ENCODE measurements at places on chromosomes 1 and 21. TPM values are rescaled to one million over a fixed set of nuclear protein-coding genes. Genes with fewer than 3 reads are reported as not detected.

Gene C1orf87
- total RNA-seq = not detected

DNA sequence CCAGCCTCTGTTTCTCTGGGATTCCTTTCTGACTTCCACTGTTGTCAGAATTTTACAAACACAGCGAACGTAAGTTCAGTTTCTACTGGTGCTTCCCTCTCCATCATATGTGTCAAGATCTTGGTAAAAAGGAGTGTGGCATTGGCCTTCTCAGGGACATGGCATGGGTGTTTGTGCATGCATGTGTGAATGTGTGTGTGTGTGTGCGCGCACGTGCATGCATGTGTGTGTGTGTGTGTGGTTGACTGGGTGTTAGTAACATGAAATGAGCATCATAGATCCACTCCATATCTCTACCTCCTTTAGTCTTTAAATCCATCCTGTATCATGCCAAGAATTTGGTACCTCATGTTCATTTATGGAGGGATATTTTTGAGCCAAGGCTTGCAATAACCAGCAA is 411.3 kb downstream of the NPHP4 start:
- no peak for DNase-seq

DNA sequence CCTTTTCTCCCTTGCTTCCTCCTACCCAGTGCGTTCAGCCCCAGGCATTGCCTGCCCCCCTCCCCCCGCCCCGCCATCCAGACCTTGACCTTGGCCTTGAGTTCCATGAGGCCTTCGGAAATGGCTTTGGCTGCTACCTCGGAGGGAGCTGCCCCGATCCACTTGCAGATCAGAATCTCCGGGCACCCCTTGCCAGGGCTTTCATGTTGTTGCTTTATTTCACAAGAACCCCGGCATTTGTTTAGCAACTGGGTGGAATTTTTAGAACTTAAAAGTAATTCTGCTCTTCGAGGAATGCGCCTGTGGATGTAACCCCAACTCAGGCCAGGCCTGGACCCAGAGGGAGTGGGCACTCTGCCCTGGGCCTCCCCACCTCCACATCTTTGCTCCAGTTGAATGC is 154.1 kb upstream of the TMEM51 start:
- DNase-seq = no peak

- DNase-seq = peak; percentile 50
Observed at GRCh38 chr21:42366292-42367010, at the start of gene TFF1. TSS of gene TFF1 (minus strand) at chr21:42366535. CDS start at chr21:42366495, 40 bp downstream.

- no peak for DNase-seq
Observed at GRCh38 chr1:30842697-30843354, 65.7 kb downstream of the SDC3 start.

DNA sequence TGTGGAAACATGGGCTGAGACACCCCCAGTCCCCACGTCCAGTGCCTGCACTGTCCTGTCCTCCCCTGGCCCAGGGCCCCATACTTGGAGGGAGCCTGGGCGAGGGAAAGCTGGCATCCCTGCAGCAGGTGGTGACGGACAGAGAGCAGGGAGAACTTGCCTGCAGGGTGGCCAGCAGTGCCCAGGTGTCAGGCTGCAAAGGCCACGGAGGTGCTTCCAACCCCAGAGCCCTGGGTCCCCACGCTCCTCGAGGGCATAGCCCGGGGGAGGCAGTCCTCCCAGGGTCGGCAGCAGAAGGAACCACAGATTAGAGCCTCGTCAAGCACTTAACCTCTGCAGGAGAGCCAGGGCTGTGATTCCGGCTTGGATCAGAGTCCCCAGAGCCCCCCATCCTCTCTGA is 77.5 kb downstream of the ARHGEF16 start:
- DNase-seq = no peak

- no peak for DNase-seq
Observed at GRCh38 chr1:24779689-24780464, 34.6 kb downstream of the CLIC4 start.

GRCh38 chr1:9900142-9901043 is 9.7 kb downstream of the CTNNBIP1 start:
- no peak for DNase-seq

DNA sequence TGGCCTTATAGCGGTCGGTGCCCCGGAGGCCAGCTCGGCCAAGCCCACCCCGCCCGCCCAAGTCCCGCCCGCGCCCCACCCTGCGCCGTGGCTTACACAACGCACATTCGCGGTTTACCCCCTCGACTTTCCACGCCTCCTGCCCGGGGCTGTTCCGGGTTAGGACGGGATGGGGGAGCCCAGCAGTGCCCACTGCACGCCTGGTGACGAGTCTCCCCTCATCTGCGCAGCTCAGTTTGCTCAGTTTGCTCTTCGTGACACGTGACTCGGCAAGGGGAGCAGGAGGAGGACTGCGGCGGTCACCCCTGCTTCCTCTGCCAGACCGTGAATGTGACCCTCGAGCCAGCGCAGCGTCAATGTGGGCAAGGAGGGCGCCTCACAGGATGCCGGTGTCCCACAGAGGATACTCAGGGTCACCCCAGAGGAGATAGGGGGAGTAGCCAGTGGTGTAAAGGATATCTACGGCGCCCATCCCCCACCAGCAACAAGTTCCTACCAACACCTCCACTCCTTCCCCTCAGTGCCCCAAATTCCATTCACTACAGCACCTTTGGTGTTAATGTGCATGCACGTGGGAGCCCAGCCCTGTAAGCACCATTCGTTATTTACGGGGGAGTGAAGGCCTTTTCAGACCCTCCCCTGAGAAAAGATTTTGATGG is 350 bp upstream of the S100A6 start:
- peak; percentile 94 for DNase-seq
